Thoracic aorta (tissue), 2 donors: ENCODE measurements at places on chromosomes 5 and 9.

GRCh38 chr9:15244001-15244441 is 63.0 kb downstream of the TTC39B start:
- H3K27me3 ChIP-seq, result no peaks in the 10 kb centered on the region
- peak overlapping the region; percentile 44 for H3K4me3 ChIP-seq
- peak overlapping the region; percentile 80 for H3K27ac ChIP-seq
- H3K4me1 ChIP-seq, result peaks cover 94% of the 10 kb centered on the region
- no peak for DNase-seq

GRCh38 chr5:67303356-67303755 is 106.8 kb upstream of the CD180 start:
- peaks cover 60% of the 10 kb centered on the region for H3K4me1 ChIP-seq
- H3K4me3 ChIP-seq, result no peak overlapping the region
- H3K27ac ChIP-seq, result peak overlapping the region; percentile 51
- no peaks in the 10 kb centered on the region for H3K36me3 ChIP-seq

- H3K36me3 ChIP-seq, result no peaks in the 10 kb centered on the region
- H3K27me3 ChIP-seq, result no peaks in the 10 kb centered on the region
- H3K4me1 ChIP-seq, result peaks cover 20% of the 10 kb centered on the region
Measured at GRCh38 chr9:84145031-84145430, 164.4 kb downstream of the RMI1 start.

GRCh38 chr5:68950125-68950524 is 143.7 kb upstream of the SLC30A5 start:
- peaks cover 23% of the 10 kb centered on the region for H3K4me1 ChIP-seq

GRCh38 chr5:170218726-170219125 is 14.1 kb upstream of the C5orf58 start:
- no peaks in the 10 kb centered on the region for H3K36me3 ChIP-seq
- no peaks in the 10 kb centered on the region for H3K27me3 ChIP-seq
- H3K4me1 ChIP-seq, result no peaks in the 10 kb centered on the region
- H3K4me3 ChIP-seq, result no peak overlapping the region
- H3K27ac ChIP-seq, result no peak overlapping the region

GRCh38 chr5:598564-598890 is 13.6 kb upstream of the CEP72 start:
- H3K27ac ChIP-seq, result no peak overlapping the region
- no peak for DNase-seq
- H3K27me3 ChIP-seq, result no peaks in the 10 kb centered on the region
- no peaks in the 10 kb centered on the region for H3K36me3 ChIP-seq

DNA sequence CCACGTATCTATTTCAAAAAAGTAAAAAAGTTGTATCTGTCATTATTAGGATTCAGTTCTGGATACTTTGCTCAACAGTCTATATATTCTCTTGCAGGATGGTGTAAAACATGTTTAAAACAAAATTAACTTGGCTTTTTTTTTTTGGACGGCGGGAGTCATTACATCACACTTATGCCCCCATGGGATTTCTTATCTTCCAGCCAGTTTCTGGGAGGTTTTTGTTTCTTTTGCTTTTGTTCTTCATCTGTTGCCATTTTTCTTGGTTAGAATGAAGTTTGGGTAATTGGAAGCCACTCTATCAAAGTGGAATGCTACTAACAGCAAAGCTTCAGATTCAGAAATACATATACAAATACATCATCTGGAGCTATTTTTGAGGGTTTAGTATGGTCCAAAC is 1.8 kb upstream of the STARD4 start:
- peaks cover 6% of the 10 kb centered on the region for H3K4me1 ChIP-seq
- H3K27ac ChIP-seq, result no peak overlapping the region
- H3K4me3 ChIP-seq, result no peak overlapping the region
- H3K36me3 ChIP-seq, result no peaks in the 10 kb centered on the region

GRCh38 chr5:143219696-143220095 is 183.8 kb downstream of the NR3C1 start:
- H3K27me3 ChIP-seq, result no peaks in the 10 kb centered on the region
- no peaks in the 10 kb centered on the region for H3K4me1 ChIP-seq
- no peak overlapping the region for H3K27ac ChIP-seq
- H3K4me3 ChIP-seq, result no peak overlapping the region
- peaks cover 5% of the 10 kb centered on the region for H3K36me3 ChIP-seq

GRCh38 chr5:72106817-72107130 is 501 bp upstream of the MAP1B start:
- DNase-seq, result no peak
- peaks cover 2% of the 10 kb centered on the region for H3K4me1 ChIP-seq
- peak overlapping the region; percentile 99 for H3K27ac ChIP-seq

DNA sequence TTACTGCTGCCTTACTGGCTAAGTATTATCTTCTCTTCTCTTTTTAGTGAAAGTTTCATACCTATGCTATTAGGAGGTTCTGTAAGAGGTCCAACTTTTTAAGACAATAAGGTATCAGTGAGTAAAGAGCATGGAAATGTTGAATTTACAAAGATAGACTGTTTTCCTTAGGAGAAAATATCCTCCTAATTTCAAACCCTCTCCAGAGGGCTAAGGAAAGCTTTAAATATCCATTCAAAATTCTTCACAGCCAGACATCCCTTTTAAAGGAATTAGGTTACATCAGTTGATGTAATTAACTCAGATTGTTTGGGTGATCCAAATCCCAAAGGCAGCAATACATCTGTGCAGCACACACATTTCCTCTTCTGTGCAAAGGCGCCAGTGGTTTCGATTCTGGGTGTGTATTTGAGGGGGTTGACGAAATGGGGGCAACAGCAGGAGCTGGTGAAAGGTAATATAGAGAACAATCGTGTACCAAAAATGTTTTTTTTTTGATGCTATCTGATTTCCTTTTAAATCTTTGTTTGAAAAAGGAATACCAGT is 273.8 kb upstream of the RPS23 start:
- DNase-seq, result no peak
- H3K36me3 ChIP-seq, result no peaks in the 10 kb centered on the region
- H3K4me1 ChIP-seq, result peaks cover 64% of the 10 kb centered on the region
- peak overlapping the region; percentile 56 for H3K4me3 ChIP-seq
- H3K27ac ChIP-seq, result peak overlapping the region; percentile 71

- no peaks in the 10 kb centered on the region for H3K36me3 ChIP-seq
- H3K4me1 ChIP-seq, result no peaks in the 10 kb centered on the region
- H3K27me3 ChIP-seq, result no peaks in the 10 kb centered on the region
Measured at GRCh38 chr5:102324714-102325113, 28.6 kb upstream of the SLCO4C1 start.

DNA sequence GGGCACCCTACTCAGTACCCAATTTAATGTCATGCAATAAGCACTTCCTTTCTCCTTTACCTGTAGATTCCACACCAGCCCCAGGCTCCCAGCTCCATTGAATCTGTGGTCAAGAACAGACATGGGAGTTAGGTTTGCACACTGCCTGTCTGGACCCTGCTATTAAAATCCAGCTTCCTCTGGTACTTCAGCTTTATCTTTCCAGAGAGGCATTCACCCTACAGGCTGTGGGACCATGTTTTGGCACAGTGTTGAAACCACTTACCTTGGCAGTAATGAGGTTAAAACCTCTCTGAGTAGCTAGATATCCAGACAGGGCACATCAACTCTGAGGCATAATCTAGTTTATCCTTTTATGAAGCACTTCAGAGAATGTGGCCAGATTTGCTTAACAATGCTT is 191.5 kb upstream of the PCSK5 start:
- no peak overlapping the region for H3K4me3 ChIP-seq
- H3K27me3 ChIP-seq, result no peaks in the 10 kb centered on the region
- H3K4me1 ChIP-seq, result no peaks in the 10 kb centered on the region
- H3K36me3 ChIP-seq, result no peaks in the 10 kb centered on the region
- DNase-seq, result no peak
- H3K27ac ChIP-seq, result no peak overlapping the region

- no peaks in the 10 kb centered on the region for H3K4me1 ChIP-seq
- no peaks in the 10 kb centered on the region for H3K36me3 ChIP-seq
- no peak for DNase-seq
- no peaks in the 10 kb centered on the region for H3K27me3 ChIP-seq
Measured at GRCh38 chr9:79164406-79164805, 407.4 kb upstream of the TLE4 start.

GRCh38 chr9:86122311-86122710 is 23.0 kb upstream of the GOLM1 start:
- H3K4me3 ChIP-seq, result no peak overlapping the region
- H3K27ac ChIP-seq, result no peak overlapping the region
- no peaks in the 10 kb centered on the region for H3K27me3 ChIP-seq
- no peaks in the 10 kb centered on the region for H3K36me3 ChIP-seq

- no peak for DNase-seq
- H3K36me3 ChIP-seq, result no peaks in the 10 kb centered on the region
- no peaks in the 10 kb centered on the region for H3K4me1 ChIP-seq
- H3K27me3 ChIP-seq, result no peaks in the 10 kb centered on the region
- H3K4me3 ChIP-seq, result no peak overlapping the region
Measured at GRCh38 chr9:123305879-123306278, 37.5 kb upstream of the STRBP start.

GRCh38 chr5:132464156-132464939 is 26.2 kb downstream of the IRF1 start:
- peaks cover 14% of the 10 kb centered on the region for H3K4me1 ChIP-seq
- H3K36me3 ChIP-seq, result no peaks in the 10 kb centered on the region
- no peak for DNase-seq
- H3K4me3 ChIP-seq, result peak overlapping the region; percentile 47

GRCh38 chr9:107215381-107215780 is 67.7 kb upstream of the RAD23B start:
- H3K27ac ChIP-seq, result no peak overlapping the region
- no peak for DNase-seq

DNA sequence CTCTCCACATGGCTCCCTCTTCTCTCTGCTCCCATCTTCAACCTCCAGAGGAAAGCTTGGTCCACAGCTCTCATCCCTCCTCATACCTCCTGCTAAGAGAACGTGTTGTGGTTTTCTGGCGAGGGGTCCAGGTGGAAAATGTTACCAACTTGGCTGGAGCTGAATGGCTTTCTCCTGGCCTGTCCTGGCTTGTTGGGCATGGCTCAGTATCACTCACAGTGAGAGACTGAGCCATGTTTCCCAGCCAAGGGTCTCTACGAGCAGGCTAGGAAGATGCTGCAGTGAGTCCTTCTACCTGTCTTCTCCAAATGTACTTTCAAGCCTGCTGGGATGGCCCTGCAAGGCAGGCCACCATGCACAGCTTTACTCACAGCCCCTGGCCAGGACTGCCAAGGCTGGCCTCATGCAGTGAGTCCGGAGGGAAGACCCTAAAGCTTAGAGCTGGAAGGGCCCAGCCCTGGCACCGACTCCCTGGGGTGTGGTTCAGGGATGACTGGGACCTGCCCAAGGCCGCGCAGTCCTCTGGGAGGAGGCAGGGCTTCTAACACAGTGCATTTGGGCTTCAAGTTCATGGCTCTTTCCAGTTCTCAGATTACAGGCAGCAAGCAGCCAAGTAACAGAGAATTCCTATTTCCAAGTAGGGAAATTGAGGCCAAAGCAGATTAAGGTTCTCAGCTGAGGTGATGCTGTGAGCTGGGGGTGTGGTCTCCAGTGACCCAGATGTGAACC is 59.5 kb downstream of the COL27A1 start:
- H3K27ac ChIP-seq, result peak overlapping the region; percentile 79
- H3K4me3 ChIP-seq, result no peak overlapping the region
- H3K36me3 ChIP-seq, result peaks cover 3% of the 10 kb centered on the region
- no peak for DNase-seq
- peaks cover 24% of the 10 kb centered on the region for H3K4me1 ChIP-seq
- no peaks in the 10 kb centered on the region for H3K27me3 ChIP-seq

GRCh38 chr5:94181895-94182294 is 436.5 kb downstream of the KIAA0825 start:
- no peak overlapping the region for H3K4me3 ChIP-seq
- H3K27ac ChIP-seq, result no peak overlapping the region
- no peaks in the 10 kb centered on the region for H3K27me3 ChIP-seq
- no peaks in the 10 kb centered on the region for H3K36me3 ChIP-seq
- no peak for DNase-seq

DNA sequence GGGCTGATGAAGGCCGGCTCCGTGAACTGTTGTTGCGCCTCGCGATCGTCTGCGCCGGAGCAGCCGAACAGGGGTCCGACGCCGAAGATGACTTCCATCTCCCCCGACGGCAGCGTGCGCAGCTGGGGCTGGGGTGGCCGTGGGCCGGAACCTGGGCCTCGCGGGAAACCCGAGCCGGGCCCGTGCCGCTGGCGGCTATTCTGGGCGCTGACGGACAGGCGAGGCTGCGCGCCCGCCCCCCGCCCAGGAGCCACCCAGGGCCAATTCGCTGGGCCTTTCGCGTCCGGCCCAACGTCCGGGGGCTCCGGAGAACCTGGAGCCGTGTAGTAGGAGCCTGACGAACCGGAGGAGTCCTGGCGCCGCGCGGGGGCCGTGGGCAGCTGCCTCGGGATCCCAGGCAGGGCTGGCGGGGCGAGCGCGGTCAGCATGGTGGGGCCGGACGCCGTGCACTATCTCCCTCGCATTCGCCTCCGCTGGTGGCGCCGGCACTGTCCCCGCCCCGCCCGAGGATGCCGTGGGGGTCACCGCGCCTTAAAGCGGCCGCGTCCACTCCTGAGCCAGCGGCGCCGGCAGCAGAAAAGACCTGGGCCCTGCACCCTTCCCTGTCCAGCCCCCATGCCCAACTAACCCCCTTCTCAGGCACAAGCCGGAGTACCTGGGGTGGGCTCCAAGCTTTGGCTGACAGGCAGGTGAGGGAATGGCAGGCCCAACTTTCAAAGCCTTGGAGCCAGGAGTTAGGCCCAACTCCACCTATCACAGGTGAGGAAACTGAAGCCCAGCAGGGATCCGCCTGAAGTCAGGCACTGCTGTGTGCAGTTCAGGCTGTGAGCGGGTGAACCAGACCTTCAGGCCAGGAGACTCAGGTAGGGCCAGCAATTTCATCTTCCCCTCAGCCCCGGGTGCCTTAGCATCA is at the start of gene PROB1:
Gene PROB1 (minus strand): TSS at position 451 of the 913 bp plus-strand sequence. CDS start 23 bp downstream, at position 428.
- H3K27me3 ChIP-seq, result no peaks in the 10 kb centered on the region
- H3K4me3 ChIP-seq, result peak within 1 kb of the TSS; percentile 67
- H3K4me1 ChIP-seq, result peaks cover 6% of the 10 kb centered on the region

- no peak overlapping the region for H3K4me3 ChIP-seq
- no peaks in the 10 kb centered on the region for H3K4me1 ChIP-seq
- no peak overlapping the region for H3K27ac ChIP-seq
- peaks cover 5% of the 10 kb centered on the region for H3K36me3 ChIP-seq
Measured at GRCh38 chr9:34233672-34234071, 54.8 kb downstream of the UBAP1 start.

GRCh38 chr5:19987612-19988361 is at the start of gene CDH18:
Gene CDH18 (minus strand): TSS chr5:19988200. CDS start chr5:19838986, 149,214 bp downstream.
- no peak for DNase-seq
- H3K4me1 ChIP-seq, result no peaks in the 10 kb centered on the region
- no peaks in the 10 kb centered on the region for H3K27me3 ChIP-seq
- H3K4me3 ChIP-seq, result peak within 1 kb of the TSS; percentile 22

GRCh38 chr5:138448481-138449398 is 9.9 kb downstream of the REEP2 start:
- H3K4me3 ChIP-seq, result no peak overlapping the region
- H3K4me1 ChIP-seq, result no peaks in the 10 kb centered on the region
- DNase-seq, result no peak
- no peaks in the 10 kb centered on the region for H3K36me3 ChIP-seq

- no peak overlapping the region for H3K4me3 ChIP-seq
- no peaks in the 10 kb centered on the region for H3K4me1 ChIP-seq
- H3K27ac ChIP-seq, result no peak overlapping the region
Measured at GRCh38 chr5:76960004-76960625, 7.3 kb downstream of the CRHBP start.

- H3K4me3 ChIP-seq, result no peak overlapping the region
- H3K27ac ChIP-seq, result no peak overlapping the region
- DNase-seq, result no peak
- peaks cover 5% of the 10 kb centered on the region for H3K4me1 ChIP-seq
Measured at GRCh38 chr9:121836366-121836885, 185.0 kb downstream of the DAB2IP start.
